ENCODE measurements at places on chromosomes 2 and 18. TPM values are rescaled to one million over a fixed set of nuclear protein-coding genes. Genes with fewer than 3 reads are reported as not detected.

The CCL20 gene
- total RNA-seq: 2.2 TPM

The SLC5A7 gene
- total RNA-seq: not detected

The STRADB gene
- total RNA-seq: 31.8 TPM

The GALNT3 gene
- total RNA-seq: 0.84 TPM

The SERPINB7 gene
- total RNA-seq: 4.2 TPM

The KYNU gene
- 1.0 TPM for total RNA-seq

The NCKAP5 gene
- under 0.01 TPM for total RNA-seq

The DSG4 gene
- total RNA-seq: not detected

The LYG2 gene
- not detected for total RNA-seq

The GREB1L gene
- total RNA-seq: 0.30 TPM

The TLX2 gene
- 0.34 TPM for total RNA-seq

The ARPC2 gene
- total RNA-seq: 337 TPM

The KCNG2 gene
- 1.9 TPM for total RNA-seq

The USP40 gene
- total RNA-seq: 15.5 TPM

The IL36RN gene
- not detected for total RNA-seq

The FHOD3 gene
- 2.9 TPM for total RNA-seq

The RAPH1 gene
- total RNA-seq: 6.2 TPM

The UGT1A4 gene
- total RNA-seq: not detected

The IHH gene
- total RNA-seq: not detected
